Activated CD4-positive, alpha-beta T cell treated with anti-CD3 and anti-CD28 coated beads, Interleukin-2, amount 10 ng/mL, durations not matched to agents 7 days and 5 days (primary cell): ENCODE measurements at places on chromosomes 4 and X.

DNA sequence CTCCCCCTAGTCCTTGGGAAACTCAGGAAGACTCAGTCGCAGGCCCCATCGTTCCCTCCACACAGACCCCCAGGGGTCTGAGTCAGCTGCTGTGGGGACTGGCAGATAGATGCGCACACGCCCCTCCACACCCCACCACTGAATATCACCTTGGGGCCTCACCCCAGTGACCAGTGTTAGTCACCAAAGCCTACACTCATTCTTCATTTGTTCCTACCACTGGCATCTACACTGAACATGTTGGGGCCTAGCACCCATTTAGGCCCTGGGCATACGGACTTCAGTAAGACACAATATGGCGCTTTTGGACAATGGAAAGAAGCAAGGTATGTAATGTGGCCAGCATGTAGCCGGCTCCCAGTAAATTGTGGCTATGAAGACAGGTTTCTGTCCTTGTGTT lies 154.1 kb upstream of the PJA1 start:
- DNase-seq = no peak

DNA sequence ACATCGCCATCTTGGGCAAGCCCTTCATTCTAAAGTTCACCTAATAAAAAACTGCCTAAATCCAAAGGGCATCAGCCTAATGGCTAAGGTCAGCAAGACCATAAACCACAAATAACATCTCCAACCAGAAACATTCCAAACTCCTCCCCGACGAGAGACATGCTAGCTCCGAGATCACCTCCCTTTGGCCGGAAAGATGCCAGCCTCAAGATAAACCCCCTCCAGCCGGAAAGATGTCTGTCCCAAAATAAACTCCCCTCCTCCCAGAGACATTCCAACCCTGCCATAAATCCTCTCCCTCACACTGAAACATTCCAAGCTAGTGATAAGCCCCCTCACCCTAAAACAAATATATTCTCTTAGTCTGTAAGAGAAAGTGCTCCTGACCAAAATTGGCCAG lies 13.3 kb upstream of the DYNLT3 start:
- no peak for DNase-seq

DNA sequence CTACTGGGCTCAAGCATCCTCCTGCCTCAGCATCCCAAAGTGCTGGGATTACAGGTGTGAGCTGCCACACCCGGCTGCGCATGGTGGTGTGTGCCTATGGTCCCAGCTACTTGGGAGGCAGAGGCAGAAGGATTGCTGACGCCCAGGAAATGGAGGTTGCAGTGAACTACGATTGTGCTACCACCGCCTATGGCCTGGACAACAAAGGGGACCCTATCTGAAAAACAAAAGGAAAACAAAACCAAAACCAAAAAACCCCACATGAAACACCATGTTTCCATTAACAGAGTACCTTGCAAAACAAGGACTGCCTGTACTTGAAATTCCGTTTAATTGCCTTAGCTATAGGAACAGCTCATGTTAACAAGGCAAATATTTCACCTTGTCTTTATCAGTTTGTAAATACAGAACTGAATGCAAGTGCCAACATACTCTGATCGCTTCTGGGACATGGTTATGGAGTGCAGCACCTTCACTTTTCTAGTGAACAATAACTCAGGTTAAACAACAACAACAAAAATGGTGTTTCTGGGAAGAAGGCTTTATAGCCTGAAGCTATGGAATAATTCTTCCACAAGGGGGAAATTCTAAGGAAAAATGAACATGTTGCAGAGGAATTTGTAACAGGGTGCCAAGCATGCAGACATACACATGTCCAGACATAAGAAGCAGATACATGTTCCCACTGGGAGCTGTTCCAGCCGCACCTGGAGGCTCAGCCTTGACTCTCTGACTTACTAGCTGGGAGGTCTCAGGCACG lies 73.2 kb upstream of the STS start:
- peak; percentile 26 for DNase-seq

DNA sequence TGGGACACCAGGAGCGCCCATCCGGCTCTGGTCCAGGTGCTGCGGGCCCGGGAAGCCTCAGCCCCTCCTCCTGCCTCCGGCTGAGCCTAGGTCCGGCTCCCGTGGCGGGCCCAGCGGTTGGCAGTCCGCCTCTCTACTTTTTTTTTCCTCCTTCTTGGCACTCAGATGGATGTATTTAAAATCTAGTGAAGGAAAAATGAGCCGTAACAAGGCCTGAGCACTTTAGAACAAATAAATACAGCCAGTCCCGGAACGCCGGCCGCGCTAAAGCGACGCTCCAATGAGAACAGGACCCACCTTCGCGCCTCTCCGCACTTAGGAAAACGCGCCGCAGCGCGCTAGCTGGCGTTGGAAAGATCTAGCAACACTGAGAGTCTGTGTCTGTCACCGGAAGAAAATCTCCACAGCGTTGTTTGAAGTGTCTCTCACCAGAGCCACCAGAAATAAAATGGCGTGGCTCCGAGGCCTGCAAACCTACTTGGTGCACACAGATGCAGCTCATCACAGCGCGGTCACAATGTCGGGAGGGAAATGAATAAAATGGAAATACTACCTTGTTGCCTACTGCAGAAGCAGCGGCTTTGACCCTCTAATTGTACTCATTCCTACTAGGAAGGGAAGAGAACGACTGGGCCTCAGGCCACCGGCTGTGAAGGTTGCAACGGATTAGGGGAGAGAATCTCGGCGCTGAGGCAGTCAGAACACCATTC lies 4.7 kb downstream of the NEUROG2 start:
- DNase-seq = no peak

GRCh38 chr4:62320612-62321011 lies 1120.5 kb downstream of the ADGRL3 start:
- DNase-seq = no peak

DNA sequence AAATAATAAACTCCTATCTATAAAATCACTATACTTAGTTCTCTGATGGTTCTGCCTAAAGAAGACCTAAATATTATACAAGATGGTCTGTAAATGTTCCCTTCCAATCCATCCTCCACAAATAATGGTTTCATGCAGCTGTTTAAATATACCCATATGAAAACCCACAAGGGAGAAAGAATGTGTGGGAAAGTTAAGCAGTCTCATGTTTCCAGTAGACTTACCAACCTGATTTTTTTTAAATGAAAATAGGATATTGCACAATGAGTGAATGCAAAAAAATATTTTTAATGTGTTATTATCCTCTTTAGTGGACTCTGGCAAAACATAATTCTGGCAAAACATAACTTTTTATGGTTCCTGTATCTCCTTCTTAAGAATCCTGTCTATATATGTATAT lies 23.3 kb downstream of the CAMK2D start:
- DNase-seq = no peak

- no peak for DNase-seq
Measured at GRCh38 chrX:72569786-72570185, 2.9 kb downstream of the HDAC8 start.

- DNase-seq = peak; percentile 63
Measured at GRCh38 chr4:103008875-103009729, 10.4 kb downstream of the SLC9B1 start.

- no peak for DNase-seq
Measured at GRCh38 chrX:63934160-63934559, 149.1 kb upstream of the ARHGEF9 start.

- DNase-seq = no peak
Measured at GRCh38 chrX:63930140-63930539, 145.1 kb upstream of the ARHGEF9 start.

DNA sequence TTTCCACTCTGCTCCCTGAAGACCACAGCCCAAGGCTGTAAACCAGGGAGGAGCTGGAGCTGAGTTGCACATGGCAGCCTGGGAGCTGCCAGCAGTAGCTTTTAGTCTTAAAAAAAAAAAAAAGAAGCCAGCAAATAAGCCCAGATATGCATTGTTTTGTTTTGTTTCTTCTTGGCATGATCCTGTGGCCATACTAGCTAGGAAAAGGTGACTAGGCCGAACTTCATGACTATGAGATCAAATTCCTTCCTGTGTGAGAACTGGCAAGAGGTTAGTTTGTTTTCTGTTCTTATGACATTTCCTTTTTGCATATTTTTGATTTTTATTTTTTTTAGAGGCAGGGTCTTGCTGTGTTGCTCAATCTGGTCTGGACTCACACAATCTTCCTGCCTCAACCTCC lies 323.3 kb downstream of the DCTD start:
- DNase-seq = no peak

DNA sequence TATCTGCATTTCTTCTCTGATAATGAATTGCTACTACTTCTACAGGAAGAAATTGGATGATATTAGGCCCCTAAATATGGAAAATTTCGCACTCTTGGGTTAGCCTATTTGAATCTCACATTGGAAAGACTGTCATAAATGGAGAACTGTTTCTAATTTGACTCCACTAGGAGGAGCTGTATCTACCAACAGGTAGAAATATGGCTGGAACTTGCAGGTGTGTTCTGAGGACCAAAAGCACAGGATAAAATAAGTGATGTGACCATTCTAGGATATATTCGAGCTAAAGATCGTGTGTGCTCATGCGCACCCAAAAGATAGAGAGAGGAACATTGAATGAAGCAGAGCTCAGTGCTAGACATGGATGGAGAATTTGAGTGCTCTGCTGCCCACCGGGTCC lies 4.8 kb upstream of the NKAP start:
- no peak for DNase-seq

- DNase-seq = no peak
Measured at GRCh38 chr4:94757192-94758140, at the start of gene BMPR1B. BMPR1B (plus strand) TSS chr4:94757955; CDS start chr4:95104425, 346,470 bp downstream.
